ENCODE measurements at places on chromosomes 6 and 20. TPM values are rescaled to one million over a fixed set of nuclear protein-coding genes. Genes with fewer than 3 reads are reported as not detected.

DNA sequence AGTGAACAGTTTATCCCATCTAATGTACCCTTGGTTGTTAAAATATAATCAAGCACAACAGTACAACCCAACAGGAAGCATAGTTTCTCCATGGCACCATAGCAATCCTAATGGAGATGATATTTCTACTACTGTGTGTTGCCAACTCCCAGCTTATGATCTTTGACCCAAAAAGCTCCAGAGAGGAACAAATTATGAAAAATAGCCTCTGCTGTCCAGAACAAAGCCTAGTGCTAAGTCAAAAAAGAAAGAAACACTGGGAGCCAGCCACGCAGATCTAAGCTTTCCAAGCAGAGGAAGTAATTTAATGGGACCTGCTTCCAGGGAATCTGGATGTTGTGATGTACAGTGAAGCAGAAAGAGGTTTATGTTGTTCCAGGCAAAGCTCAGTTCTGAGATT is 52.2 kb upstream of the TASP1 start:
- DNase-seq = no peak

- DNase-seq = no peak
These were observed 622.6 kb downstream of the EPM2A start for GRCh38 chr6:145112711-145113148.

DNA sequence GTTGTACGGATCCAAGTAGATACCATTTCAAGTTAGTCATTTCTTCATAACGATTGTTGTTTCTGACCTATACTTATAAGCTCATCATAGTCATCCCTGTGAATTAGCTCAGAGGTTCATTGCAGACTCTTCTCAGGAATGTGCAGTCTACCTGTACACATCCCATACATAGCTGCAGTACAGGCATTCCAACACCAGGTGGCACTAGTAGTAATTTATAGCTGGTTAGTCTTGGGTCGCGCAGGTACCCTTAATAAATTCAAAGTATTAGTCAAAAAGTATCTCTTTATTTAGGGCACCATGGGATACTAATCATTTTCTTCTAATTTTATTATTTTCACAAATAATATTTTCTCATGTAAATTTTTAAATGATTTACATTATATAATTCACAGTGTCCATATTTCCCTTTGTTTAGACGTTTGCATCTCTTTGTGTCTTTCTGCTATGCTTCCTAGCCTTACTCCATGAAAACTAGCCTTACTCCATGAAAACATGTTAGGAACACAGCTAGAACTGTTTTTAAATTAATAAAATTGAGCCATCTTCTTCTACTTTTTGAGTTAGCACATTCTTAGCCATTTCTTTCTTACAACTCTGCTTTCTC is 128.6 kb upstream of the FAM83B start:
- DNase-seq = peak; percentile 21

- no peak for DNase-seq
These were observed 82.1 kb downstream of the PLEKHG1 start for GRCh38 chr6:150681578-150682395.

DNA sequence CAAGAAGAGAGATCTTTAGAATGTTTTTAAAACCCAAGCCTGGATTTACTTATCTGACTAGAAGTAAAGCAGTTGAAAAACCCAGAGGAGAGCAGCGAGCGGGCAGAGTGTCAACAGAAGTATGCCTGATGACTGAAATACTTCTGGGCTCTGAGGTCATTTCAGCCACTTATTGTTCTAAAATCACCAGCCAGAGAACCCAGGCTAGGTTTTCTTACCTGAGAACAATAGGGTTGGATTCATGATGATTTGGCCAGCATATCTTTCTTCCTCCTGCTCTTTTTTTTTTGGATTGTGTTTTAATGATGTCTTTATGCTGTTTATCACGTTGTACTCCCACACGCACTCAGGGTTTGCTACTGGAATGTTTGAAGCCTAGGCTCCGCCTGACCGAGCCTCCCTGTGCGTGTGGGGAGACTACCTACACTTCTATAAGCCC is 63.0 kb upstream of the KIF25 start:
- no peak for DNase-seq

- DNase-seq = no peak
These were observed 12.1 kb downstream of the SS18L1 start for GRCh38 chr20:62155428-62156253.

DNA sequence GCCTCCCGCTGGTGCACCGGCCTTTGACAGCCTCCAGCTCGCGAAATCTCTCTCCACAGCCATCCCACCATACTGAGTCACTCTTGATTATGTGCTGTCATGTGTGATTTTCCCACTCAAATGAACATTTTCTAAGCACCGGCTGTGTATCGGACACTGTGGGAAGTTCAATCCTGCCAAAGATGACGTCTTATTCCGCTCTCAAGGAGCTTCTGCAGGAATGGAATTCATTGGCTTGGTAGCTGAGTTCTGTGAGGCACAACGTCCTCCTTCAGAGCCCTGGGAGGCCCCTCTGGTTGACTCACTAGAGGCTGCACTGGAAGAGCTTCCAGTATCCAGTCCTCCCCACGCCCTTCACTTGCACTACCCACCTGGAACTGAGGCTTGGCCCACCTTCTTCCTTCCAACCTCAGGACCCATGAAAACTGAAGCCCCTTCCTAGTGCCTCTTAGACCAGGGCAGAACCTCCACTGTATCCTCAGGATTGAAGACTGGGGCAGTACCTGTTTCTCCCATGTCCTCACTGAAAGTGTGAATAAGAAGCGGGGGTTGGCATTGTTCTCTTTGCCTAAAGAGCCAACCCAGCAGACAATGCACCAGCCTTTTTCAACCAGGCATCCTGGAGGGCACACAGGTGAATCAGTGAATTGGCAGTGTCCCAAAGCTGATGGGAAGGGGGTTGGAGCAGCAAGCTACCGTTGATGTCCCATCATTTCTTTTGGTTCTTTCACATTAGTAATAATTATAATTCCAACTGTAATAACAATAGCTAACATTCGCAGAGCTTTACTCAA is 1.7 kb downstream of the UNC5CL start:
- no peak for DNase-seq

GRCh38 chr6:39855356-39855995 is 63.3 kb downstream of the DAAM2 start:
- no peak for DNase-seq

Gene ZBTB2
- total RNA-seq = 9.5 TPM

Gene RIPPLY2
- total RNA-seq = not detected

Gene MARCKS
- 140 TPM for total RNA-seq
